ENCODE measurements at places on chromosomes 13 and 19.

DNA sequence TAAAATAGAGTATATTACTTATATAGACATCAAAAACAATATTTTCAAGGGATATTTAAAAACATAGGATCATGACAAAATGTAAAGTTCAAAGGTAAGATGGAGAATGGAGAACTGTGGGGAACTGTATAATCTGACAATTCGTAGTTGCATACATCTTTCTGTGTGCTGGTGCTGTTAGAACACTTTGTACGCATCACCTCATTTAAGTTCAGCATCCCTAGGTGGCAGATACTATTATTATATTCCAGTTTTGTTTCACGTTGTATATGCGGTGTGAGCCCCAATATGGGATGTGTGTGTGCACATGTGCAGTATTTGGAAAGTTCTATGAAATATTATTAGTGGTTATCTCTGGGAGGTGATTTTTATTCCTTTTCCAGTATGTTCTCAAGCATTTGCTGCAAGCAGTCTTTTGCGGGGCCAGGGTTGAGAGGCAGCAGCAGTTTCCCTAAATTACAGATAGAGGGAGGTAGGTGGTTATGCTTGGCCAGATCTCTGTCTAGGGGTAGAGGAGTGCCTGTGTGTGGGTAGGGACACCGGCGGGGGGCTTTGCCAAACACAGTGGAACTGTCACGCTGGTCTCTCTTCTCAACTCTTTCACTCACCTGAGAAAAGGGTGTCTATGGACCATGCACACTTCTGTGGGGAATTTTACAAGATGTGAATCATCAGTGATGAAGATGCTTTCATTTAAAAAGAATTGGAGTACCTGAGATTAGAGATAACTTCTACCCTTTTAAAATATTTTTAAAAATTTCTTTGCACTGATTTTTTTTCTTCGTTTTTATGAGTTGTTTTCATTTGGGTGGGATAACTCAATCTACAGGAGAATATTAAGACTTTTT lies 55.6 kb upstream of the ALOX5AP start:
- peak; percentile 11 for DNase-seq

GRCh38 chr19:36009220-36009619 lies 607 bp upstream of the SYNE4 start:
- DNase-seq: no peak

DNA sequence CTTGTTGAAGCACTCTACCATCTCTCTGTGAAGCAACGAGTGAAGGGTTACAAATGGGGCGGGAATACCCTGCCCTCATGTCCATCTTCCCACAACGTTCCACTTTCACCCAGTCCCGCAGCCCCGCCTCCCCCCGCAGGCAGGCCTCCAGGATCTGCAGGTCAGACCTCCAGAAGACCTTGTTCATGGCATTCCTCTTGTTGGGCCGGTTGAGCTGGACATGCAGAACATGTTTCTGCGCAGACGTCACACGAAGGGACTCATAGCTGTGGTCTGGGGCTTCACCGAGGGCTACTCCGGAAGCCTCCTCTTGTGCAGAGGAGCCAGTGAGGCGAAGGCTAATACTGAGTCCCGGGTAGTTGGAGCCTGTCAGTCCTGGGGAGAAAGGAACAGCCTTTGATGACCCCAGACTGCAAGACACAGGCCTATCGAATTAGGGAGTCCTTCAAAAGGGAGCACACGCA lies 420 bp downstream of the ECH1 start:
- no peak for DNase-seq

GRCh38 chr13:102779436-102780159 lies 6.0 kb upstream of the TEX30 start:
- DNase-seq: no peak

DNA sequence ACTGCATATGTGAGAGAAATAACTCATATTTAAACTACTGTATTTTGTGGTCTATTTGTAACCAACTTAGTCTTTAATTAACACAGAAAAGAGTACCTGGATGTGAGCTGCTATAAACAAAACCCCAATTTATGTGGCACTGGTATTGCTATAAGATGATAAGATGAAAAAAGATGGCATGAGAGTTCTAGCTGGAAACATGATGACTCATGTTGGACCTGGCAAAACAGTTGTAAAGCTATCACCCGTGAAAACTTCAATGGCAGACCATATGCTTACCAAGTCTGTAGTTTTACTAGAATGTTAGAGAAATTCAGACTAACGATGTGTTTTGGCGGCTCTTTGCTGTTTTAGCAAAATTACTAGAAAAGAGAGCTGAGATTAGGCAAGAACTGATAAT lies 69.6 kb upstream of the PCDH9 start:
- DNase-seq: no peak

DNA sequence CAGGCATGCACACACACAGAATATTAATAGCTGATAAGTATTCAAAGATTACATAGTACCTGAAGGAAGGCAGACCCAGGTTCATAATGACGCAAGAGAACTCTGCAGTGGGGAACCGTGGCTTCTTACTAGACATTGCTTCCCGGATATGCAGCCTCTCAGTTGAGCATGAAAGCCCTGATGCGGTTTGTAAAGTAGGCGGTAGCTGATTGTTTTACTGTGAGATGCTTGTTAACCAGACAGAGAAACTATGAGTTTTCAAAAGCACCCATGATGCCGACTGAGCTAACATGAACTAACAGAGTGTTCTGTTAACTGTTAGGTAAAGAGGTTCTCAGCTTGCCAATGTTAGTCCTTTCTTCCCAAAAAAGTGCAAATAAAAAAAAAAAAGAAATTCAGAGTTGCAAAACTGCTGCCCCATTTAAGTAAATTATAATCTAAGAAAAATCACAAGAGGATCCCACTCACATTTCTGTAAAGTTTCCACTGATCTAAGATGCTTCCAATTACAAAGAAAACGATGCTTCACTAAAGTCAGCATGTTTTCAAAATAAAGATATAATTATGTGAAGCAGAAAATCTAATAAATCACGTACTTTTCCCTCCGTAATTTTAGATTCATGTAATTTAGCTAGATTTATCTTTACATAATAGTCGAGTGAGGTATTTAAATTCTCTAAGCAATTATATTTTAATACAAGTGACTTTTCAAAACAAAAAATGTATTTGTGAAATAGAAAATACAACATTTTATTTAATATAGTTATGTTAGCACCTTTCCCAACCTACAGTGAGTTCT lies 2.2 kb downstream of the FLT1 start:
- DNase-seq: no peak

DNA sequence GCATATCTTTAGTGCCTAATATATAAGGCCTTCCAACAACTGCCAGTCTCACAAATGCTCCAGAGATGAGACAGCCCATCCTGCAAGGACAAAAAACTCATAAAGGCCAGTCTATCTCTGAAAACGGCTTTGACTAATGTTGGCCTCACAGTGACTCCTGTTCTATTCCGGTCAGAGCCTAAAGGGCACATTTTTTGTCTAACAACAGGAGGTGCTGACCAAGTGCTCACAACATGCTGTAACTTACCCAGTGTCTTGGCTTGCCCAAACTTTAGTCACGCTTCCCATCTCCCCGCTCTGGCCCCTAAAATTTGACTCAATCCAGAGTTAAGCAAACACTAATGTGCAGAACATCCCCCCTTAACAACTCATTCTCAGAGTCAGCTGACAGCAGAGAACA lies 1411.2 kb upstream of the MIR17HG start:
- DNase-seq: no peak

DNA sequence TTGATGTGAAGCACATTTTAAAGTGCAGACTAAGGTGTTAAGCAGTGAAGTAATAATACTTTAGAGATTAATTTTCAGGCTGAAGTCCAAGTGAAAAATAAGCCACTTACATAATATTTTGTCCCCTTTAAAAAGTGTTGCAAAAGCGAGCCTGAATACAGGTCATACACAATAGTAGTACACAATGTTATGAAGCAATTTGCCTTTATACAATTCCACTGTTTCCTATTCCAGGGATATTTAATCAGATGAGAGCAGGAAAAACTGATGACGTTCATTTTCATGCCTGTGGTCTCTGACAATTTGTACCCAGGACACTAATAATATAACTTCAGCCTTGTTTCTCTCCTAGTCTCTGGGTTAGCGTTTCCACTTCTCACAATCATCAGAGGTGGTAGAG lies 916.7 kb downstream of the PCDH9 start:
- no peak for DNase-seq

- DNase-seq: no peak
Observed at GRCh38 chr19:10756371-10756770, 38.5 kb downstream of the DNM2 start.

GRCh38 chr13:95193509-95194230 lies 107.6 kb downstream of the ABCC4 start:
- no peak for DNase-seq
